ENCODE measurements at places on chromosomes 13 and 19. TPM values are rescaled to one million over a fixed set of nuclear protein-coding genes. Genes with fewer than 3 reads are reported as not detected.

The CEACAM7 gene
- total RNA-seq, result not detected

GRCh38 chr13:89514534-89515312, 1832.8 kb upstream of the MIR17HG start:
- DNase-seq, result peak; percentile 57

DNA sequence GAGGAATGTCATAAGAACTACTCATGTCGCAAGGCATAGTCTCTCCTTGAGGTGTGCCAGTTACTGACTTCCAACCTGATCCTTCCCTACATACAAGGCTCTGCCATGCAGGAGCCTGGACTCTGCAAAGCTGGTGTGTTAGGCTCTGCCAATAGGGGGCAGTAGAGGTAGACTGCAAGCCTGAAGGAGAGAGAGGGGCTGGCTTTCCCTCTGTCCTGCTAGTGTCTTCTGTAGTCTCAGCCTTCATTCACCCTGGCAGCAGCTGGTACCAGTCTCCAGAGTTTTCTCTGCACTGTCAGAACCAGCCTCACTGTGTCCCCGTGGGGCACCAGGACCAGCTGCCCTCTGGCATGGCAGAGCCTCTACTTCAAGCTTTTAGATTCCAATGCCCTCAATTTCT, 14.5 kb downstream of the SHISA2 start:
- no peak for DNase-seq

DNA sequence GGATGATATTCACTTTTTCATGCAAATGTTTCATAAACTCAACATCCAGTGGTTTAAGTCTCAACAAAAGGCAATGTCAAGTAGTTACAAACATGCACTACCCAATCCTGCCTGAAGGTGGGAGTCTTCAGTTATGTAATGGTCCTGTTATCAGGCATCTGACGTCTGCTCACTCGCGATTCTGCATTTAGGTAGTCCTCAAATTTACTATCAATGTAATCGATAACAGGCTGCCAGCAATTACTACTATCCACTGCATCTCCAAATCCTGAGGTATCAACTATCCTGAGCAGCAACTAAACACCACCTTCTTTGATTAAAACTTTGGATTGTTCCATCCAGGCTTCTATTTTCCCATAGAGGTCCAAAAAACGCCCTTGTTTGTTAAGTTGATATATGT, 51.2 kb downstream of the NLRP12 start:
- peak; percentile 73 for DNase-seq

DNA sequence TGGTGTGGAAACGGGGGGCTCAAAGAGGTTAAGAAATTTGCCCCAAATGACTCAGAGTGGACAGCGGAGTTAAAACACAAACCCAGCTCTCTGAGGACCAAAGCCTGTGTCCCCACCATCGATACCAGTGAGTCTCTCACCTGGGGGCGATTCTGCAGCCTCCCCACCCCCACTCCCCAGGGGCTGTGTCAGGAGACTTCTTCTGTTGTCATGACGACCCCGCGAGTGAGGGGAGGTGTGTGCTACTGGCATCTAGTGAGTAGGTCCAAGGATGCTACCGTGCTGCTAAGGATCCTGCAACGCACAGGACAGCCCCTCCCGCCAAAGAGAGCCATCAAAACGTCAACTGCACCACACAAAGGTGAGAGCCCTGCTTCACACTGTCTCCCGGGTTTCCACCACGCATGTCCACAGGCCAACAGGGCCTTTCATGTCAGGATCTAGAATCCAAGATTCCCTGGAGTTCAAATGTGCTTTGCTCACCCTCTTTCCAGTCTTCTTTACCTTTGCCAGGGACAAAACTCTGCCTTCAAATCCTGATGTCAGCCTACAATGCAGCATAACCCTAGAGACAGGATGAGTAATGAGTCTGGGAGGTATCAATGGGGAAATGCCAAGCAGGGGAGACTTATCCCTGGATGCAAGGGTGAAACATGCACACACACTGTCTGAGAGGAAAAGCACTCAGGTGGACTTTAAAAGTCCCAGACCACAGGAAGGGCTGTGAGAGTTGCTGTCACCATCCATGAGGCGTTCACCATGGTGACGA, 3.9 kb downstream of the RANBP3 start:
- no peak for DNase-seq

DNA sequence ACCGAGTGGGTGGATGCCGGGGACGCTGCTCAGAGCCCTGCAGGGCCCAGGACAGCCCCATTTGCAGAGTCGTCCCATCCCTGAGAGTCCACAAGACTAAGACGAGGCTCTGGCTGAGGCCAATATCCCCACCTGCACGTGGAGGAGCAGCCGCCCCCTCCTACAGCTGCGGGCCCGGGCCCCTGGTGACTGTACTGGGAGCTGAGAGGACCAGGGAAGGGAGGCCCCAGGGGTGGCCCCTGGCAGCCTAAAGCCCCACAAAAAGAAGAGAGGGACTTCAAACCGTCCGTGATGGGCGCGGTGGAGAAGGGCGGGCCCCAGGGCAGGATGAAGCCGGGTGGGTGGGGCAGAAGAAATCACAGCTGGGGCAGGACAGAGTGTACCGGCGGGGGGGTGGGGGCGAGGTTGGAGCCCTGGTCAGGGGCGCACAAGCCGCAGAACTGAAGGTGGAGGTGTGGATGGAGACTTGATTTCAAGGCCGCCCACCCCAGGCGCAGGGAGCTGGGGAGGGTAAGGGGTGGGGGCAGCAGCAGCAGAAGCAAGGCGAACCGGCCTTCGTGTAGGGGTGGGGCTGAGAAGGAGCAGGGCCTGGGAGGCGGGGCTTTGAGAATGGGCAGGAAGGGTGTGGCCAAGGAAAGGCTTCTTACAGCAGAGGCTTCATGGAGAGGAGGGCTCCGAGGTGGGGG, 12.9 kb downstream of the CFD start:
- peak; percentile 68 for DNase-seq

The CYP4F3 gene
- total RNA-seq, result 0.65 TPM

- no peak for DNase-seq
These were observed 3.8 kb downstream of the ZC3H4 start for GRCh38 chr19:47109541-47110375.

DNA sequence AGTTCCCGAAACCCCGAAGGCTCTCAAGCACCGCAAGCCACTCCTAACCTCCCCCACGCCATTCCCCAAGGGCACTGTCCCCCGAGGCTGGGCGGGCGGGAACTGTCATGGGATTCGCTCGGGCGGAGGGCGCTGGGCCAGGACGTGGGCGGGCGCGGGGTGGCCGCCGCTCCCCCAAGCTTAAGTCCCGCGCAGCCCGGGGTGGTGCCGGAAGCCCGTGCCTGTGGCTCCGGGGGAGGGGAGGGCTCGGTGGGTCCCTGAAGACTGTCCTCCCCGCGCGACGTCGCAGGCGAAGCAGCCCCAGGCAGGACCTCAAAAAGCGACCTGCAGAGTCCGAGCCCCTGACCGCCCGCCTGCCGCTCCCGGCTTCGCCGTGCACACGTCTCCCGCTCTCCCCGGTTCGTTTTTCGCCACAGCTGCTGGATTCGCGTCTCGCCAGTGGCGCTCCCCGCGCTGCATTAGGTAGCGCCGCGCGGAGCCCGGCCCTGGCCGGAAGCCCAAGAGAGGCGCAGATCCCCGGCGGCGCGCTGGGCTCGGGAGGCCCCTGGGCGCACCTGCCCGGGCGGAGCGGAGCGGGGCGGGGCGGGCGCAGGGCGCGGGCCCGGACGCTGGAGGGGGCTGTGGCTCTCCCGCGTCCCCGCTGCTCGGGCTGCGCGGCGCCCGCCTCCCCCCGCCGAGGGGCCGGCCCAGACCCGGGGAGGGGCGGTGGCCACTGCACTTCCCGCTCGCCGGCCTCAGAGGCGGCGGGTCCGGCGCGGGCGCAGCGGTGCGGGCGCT, at the start of gene FARP1:
Gene FARP1, plus strand, starts transcription at position 715 of the 777 bp plus-strand sequence. CDS start 70,149 bp downstream, outside the sequence.
- DNase-seq, result peak; percentile 88

The GPR12 gene
- total RNA-seq, result not detected

DNA sequence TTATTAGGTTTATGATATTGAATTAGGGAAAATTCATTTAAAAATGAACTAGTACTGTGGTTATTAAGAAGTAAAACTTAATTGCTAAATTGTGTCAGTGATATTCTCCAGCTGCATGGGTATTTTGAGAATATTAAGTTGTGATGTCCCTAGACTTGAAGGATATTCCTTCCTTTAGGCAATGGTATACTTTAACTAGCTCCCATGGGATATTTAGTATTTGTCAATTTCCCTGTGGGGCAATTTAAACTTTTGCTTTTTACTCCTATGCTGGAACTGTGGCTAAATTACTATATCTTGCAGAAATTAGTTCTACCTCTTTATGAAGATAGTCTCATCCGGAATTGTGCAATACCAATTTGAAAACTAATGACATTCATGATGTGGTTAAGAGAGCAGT, 151.6 kb upstream of the CSNK1A1L start:
- DNase-seq, result no peak

DNA sequence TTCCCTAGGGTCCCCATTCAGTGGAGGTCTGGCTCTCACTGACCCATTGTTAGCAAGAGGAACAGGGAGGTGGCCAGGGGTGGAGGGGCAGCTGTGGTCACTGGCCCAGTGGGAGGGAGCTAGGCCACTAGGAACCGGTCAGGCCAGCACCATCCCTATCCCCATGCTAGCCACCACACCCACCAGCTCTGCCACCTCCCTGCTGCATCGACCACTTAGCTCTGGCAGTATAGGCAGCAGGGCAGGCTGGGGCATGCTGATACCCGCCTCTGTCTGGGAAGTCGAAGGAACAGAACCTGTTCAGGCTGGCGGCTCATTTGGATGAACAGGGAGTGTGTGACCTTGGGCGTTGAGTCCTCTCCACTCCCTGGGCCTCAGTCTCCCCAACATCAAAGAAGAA, 4.7 kb downstream of the PPP1R13L start:
- no peak for DNase-seq

DNA sequence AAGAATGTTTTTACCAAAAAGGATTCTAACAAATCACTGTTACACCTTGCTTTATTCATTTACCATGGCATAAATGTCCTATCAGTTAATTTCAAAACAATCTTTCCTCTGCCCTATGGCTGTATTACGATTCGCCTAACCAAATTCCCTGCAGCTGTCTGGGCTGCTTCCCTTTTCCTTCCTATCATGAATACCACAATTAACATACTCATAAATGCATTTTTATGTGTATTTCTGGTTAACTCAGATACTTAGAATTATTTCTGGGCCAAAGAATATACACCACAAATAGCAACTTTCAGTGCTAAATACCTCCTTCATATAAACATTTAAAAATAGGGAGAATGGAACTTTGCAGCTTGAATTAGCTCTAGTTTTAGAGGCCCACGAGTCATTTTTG, 30.4 kb downstream of the ANKRD10 start:
- DNase-seq, result no peak

GRCh38 chr19:32718286-32718685, 1.3 kb upstream of the TDRD12 start:
- no peak for DNase-seq

GRCh38 chr13:88622362-88622973, 951.3 kb downstream of the SLITRK5 start:
- DNase-seq, result no peak

GRCh38 chr13:102917019-102917418, 71.2 kb downstream of the ERCC5 start:
- DNase-seq, result no peak

- DNase-seq, result no peak
These were observed 297.9 kb upstream of the ARGLU1 start for GRCh38 chr13:106865716-106866440.

The HCST gene
- total RNA-seq, result not detected

The LGI4 gene
- total RNA-seq, result 0.43 TPM

- DNase-seq, result no peak
These were observed 683.4 kb upstream of the ARGLU1 start for GRCh38 chr13:107251341-107251740.

DNA sequence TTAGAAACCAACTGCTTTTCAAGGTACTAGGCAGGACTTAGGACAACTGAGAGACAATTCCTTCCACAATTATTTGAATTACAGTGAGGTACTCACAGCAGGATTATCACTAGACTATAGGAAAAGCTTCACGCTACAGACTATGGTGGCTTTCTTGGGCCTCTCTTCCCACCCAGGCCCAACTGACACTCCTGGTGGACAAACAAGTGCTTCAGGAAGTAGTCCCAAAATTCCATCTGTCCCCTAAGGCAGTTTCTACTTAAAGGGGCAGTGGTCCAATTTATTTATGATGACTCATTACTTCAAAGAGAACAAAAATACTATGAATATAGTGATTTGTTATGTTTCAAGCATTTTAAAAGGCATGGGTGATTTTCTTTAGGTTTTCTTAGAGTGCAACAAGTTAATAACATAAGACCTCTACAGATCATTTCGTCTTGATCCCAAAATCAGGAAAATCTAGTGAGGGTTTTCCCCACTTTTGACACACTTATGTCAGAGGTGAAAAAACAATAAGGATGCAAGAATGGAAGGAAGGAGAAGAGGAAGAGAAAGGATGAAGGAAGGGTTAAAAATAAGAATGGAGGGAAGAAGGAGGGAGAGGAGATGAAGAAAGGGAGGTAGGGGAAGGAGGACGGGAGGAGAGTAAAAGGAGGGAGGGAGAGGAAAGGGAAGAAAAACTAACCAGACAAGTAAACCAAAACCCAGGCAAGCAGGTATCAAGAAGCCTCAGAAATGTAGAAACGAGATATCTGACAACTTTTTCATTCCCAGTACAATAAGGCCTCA, 100.7 kb downstream of the SERP2 start:
- DNase-seq, result peak; percentile 54

GRCh38 chr13:99310382-99311031, 3.3 kb upstream of the GPR183 start:
- DNase-seq, result no peak

- DNase-seq, result no peak
These were observed 11.7 kb upstream of the ZNF14 start for GRCh38 chr19:19744641-19745040.

The RUBCNL gene
- 16.0 TPM for total RNA-seq

DNA sequence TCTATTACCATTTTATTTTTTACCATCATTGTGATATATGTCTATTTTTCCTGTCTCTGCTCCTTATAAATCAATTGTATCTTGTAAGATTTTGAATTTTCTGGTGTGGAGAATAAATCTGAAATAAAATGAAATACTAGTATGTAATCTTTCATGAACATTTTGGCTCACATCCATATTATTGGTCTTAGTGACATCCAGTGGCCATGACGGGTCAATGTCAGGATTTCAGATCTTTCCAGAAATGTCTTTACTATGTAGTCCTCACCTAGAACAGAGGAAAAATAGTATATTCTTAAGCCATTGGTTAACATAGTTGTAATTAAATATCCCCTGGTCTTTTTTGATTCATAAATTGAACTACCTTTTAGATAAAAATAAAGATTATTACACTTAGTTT, 109.8 kb upstream of the GPC6 start:
- peak; percentile 6 for DNase-seq

GRCh38 chr13:113602291-113602988, 17.9 kb downstream of the TFDP1 start:
- no peak for DNase-seq
